ENCODE measurements at places on chromosomes 6 and 20.

- no peak for DNase-seq
These were observed 238.6 kb downstream of the TFAP2B start for GRCh38 chr6:51057296-51057695.

- no peak for DNase-seq
These were observed 492 bp upstream of the RNF39 start for GRCh38 chr6:30075790-30076732.

GRCh38 chr6:125797120-125797885 lies 6.5 kb downstream of the NCOA7 start:
- DNase-seq = no peak

- DNase-seq = no peak
These were observed 1.9 kb downstream of the RRBP1 start for GRCh38 chr20:17679941-17680835.

DNA sequence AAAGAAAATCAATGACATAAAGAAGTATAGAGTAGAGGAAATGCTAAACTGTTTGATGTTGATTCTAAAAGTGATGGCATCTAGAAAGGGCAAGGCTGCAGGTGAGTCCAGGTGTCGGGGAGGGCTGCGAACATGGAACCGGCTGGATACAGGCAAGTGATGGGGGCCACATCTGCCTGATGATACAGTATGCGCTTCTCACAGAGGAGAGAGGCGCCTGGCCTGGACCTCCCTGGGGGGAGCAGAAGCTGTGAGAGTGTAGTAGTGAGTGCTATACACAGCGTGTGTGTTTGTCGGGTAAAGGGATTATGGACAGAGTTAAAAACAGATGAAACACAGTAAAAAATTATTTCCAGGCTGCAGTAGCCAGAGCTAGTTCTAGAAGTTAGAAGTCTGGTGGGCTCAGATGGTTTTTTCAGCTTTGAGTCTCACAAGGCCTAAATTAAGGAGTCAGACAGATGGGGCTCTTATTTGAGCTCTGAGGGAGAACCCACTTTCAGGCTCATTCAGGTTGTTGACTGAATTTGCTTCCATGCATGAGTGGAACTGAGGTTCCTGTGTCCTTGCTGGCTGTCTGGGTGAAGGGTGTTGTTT lies 195.8 kb upstream of the ARG1 start:
- no peak for DNase-seq
